ENCODE measurements at places on chromosomes 1 and 21.
A peak's percentile ranks its signal among the peaks of the same experiment; 100 is the strongest.

GRCh38 chr1:181135815-181136737, 47.6 kb downstream of the IER5 start:
- DNase-seq, result no peak

- DNase-seq, result peak; percentile 29
Observed at GRCh38 chr1:204130981-204131892, 20.6 kb downstream of the ETNK2 start.

GRCh38 chr1:16111771-16112595, 38.5 kb upstream of the FAM131C start:
- no peak for DNase-seq

GRCh38 chr1:159999204-159999603, 32.6 kb downstream of the PIGM start:
- no peak for DNase-seq

- DNase-seq, result no peak
Observed at GRCh38 chr1:221165839-221166500, 286.7 kb downstream of the HLX start.

GRCh38 chr1:76674689-76675210, 192.5 kb upstream of the ST6GALNAC5 start:
- no peak for DNase-seq

GRCh38 chr1:241608379-241609033, 31.7 kb downstream of the CHML start:
- no peak for DNase-seq

- DNase-seq, result no peak
Observed at GRCh38 chr21:34988139-34988538, 61.0 kb downstream of the RUNX1 start.

DNA sequence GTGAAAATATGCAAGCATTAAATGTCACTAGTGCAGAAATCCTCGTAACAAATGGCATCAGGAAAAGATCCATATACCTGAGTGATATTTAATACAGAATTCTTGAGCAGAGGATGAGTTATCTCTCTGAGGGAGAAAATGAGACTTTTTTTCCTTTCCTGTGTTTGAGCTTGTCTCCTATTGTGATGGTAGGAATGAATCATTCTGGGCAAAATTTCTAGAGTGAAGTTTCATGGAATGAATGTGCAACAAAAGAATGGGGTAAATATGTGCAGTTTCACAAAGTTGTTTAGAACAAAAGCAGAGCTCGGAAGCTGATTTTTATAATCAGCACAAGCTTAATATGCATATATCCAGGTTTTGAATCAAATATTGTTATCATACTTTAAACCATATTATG, 4.6 kb downstream of the CTPS1 start:
- DNase-seq, result no peak

GRCh38 chr1:86517336-86517735, 29.5 kb upstream of the CLCA4 start:
- DNase-seq, result no peak

Measured in NCI-H69 (cell line).